Natural killer cell (primary cell): ENCODE measurements at places on chromosomes 11 and 22. TPM values are rescaled to one million over a fixed set of nuclear protein-coding genes. Genes with fewer than 3 reads are reported as not detected.

- DNase-seq: no peak
Observed at GRCh38 chr11:124950601-124951330, 3.2 kb upstream of the CCDC15 start.

DNA sequence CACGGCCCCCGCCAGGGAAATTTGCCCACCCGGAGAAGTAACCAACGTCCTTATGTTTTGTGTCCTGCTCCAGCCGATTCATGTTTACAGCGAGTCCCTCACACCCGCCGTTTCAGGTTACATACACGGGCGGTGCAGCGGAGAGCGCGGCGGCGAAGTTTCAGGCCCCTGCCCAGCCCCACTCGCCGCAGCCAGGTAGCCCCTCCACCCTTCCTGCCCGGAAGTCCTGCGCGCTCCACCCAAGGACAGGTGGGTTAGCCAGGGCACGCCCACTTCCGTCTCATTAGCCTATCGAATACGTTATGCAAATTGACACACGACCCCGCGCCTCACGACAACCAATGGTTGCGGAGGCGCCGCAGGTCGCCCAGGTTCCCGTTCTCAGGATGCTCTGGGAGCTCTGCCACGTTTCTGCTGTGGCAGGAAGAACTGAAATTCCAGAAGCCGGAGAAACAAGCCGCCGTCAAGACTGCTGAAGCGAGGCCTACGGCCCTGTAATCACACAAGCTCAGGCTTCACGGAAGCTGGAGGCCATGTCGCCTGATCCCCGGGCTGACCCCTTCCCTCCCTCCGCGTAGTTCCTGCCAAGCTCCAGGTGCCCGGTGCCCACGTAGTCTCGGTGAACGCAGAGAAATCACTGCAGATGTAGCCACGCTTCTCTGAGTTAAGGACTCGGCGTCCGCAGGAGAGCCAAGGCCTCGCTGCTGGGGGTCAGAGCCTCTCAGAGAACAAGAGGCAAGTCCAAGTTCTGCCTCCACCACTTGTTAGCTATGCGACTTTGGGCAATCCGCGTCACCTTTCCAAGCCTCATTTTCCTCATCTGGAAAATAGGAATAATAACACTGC lies 22.4 kb upstream of the MYH9 start:
- peak; percentile 82 for DNase-seq

DNA sequence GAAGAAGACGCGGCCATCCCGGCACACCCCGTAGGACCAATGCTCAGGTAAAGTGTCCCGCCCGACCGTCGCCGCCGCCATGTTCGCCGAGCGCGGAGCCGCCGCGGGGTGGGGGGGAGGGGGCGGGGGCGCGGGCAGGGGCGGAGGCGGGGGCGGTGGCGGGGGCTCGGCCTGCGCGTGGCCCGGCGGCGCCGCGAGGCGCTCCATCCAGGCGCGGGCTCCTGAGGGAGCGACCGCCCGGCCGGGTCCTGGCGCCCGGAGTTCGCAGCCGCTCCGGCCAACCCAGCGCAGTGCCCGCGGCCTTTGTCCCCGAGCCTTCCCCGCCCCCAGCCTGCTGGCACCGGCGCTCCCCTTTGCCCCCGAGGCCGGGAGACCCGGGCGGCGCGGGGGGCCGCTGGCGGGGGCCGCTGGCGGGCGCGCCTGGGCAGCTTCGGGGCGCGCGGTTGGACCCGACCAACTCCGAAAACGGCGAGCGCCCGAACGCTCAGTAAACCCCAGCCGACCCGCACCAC lies at the start of gene PLEKHA7:
TSS of gene PLEKHA7 (minus strand) at position 94 of the 512 bp plus-strand sequence. CDS start at position 81, 13 bp downstream.
- peak; percentile 34 for DNase-seq

SLC6A5 gene
- not detected for total RNA-seq

LRRC55 gene
- total RNA-seq: not detected

DNA sequence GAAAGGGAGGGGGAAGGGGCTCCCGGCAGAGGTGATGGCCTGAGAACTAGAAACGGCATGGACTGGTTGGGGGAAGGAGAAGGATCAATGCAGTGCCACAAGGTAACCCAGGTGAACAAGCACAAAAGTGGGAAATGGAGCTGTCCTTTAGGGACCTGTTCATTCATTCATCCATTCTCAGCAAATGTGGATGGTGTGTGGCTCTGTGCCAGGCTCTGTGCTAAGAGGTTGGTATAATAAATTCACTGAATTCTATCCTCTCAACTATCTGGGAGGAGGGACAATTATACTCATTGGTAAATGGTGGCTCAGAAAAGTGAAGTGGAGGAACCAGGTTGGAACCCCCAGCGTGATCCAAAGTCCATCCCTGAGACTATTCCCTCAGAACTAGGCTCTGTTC lies 18.6 kb upstream of the ARAP1 start:
- DNase-seq: no peak

DNA sequence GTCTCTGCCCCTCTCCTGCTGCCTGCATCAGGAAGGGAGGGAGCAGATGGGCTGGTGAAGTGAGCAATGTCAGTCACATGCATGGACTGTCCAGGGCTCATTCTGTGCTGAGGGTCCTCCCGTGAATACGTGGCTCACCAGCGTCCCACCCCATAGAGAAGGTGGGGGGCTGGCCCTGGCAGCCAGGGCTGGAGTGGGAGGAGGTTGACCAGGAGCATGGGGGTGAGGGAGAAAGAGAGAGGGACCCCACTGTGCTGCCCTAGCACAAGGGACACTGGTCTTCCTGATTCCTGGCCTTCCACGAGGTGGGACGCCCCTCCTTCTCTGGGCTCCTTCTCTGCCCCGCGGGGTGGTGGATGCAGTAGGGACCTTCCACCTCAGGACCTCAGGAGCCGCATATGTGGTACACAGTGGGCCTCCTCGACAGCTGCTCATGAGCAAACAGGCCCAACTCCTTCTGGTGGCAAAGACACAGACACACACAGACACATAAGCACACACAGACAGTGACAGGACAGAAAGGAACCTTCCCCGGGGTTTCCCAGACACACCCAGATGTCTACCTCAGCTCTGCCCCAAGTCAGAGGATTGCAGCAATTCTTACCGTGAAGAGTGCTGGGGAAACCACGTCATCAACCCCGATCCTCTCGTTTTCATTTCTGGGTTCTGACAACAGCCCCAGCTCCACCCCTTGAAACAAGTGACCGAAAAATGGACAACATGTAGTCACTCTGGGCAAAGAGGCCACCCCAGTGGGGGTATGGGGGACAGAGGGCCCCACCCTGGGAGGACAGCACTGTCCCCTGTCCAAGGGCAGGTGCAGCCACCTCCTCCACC lies 3.6 kb upstream of the APOBEC3A start:
- no peak for DNase-seq

GRCh38 chr11:129722529-129722928 lies 93.1 kb upstream of the TMEM45B start:
- no peak for DNase-seq

DNA sequence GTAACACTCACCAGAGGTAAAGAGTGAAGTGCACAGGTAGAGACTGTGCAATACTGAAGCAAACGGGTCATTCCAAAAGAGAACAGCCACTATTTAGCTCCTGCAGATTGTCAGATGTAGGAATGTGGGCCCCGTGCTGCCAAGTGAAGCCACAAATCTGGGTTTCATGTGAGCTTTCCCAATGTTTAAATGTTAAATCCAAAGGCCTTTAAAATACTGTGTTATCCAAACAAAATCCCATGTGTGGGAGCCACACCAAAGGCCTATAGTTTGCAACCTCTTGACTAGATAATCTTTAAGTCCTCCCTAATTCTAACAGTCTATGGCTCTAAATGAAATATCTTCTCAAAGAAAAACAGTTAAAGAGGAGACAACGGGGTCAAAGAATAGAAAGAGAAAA lies 43.3 kb downstream of the RBFOX2 start:
- no peak for DNase-seq

DNA sequence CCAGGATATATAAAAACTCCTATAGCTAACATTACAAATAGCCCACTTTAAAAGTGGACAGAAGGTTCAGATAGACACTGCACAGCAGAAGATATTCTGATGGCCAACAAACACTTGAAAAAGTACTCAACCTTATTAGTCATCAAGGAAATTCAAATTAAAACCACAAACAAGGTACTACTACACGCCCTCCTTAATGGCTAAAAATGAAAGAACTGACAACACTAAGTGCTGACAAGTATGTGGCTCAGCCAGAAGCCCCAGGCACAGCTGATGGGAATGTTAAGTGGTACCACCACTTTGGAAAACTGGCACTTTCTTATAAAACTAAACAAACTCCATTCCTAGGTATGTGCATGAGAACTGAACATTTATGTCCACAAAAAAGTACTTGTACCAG lies 320.1 kb downstream of the TBC1D22A start:
- no peak for DNase-seq
